Heart right ventricle (tissue), 16 donors: ENCODE measurements at places on chromosomes 4 and X.

DNA sequence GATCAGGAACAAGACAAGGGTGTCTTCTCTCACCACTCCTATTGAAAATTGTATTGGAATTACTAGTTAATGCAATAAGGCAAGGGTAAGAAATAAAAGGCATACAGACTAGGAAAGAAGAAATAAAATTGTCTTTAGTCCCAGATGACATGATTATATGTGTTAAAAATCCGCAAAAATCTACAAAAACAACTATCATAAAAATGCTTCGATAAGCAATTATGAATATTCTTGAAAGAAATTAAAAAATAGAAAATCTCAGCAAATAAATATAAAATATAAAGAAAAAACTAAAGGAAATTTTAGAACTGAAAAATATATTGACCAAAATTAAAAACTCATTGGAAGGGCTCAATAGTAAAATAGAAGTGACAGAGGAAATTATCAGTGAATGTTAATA, 243.3 kb downstream of the ZNF674 start:
- no peaks in the 10 kb centered on the region for H3K36me3 ChIP-seq
- no peak overlapping the region for H3K27ac ChIP-seq
- no peak overlapping the region for H3K4me3 ChIP-seq
- H3K4me1 ChIP-seq: no peaks in the 10 kb centered on the region

DNA sequence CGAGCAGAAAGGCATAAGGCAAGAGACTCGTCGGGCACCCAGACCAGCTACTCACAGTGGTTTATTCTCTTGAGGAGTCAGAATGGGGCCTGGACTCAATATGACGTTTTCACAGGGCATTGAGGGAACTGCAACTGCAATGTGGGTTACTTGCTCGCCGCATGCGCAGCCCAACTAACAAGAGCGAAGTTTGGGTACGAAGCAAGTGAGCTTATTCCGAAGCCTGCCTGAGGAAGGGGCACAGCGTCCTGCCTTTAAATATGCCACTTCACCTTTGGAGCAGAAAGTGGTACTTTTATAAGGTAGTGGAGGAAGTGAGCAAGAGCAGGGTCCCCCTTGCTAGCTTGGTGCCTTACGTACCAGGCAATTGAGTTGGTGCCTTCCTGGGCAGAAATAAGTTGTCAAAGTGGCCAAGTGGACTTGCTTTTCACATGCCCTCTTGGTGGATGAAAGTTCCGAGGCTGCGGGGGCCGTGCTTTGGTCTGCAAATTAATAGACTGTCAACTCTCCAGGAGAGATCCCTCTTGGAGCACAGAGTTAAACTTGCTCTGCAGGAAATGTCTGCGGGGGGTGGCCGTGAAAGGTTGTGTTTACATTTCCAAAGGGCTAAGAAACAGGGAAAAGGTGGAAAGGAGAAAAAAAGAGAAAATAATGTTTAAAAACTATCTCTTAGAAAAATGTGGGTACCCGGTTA, 480.4 kb downstream of the TRIML1 start:
- no peak overlapping the region for H3K4me3 ChIP-seq
- DNase-seq: no peak
- H3K36me3 ChIP-seq: no peaks in the 10 kb centered on the region

DNA sequence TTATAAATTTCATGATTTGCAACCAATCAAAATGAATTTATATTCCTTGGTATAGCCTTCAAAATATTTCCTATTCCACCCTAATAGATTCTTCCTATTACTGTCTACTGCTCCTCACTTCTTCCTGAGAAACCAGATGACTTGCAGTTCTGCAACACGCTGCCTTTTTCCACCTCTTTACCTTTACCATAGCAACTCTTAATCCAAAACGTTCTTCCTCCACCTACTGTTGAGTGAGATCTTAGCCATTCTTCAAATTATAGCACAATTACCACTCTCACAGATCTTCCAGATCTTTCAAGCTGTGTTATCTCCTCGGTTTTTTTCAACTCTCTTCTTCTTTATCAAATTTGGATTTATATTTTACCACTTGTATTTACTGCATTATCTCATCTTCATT, 289.8 kb downstream of the ADGRL3 start:
- H3K4me3 ChIP-seq: no peak overlapping the region
- no peaks in the 10 kb centered on the region for H3K27me3 ChIP-seq
- no peaks in the 10 kb centered on the region for H3K4me1 ChIP-seq
- H3K36me3 ChIP-seq: no peaks in the 10 kb centered on the region

DNA sequence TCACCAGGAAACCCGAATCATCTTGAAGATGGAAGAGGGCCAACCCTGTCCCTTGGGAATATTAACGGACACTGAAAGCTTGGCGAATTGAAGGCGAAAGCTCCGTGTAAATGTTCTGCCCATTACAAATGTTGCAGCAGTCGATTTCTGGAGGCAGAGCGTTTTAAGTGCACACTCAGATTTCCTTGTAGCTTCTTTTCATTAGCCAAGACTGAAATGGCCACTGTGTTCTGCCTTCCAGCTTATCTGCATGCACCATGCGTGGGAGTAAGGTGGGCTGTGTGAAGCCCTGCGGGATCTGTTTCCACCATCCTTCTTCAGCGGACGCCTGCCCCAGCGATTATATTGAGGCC, 1.3 kb downstream of the SMIM20 start:
- H3K4me1 ChIP-seq: peaks cover 19% of the 10 kb centered on the region
- peak overlapping the region; percentile 83 for H3K4me3 ChIP-seq
- H3K27ac ChIP-seq: peak overlapping the region; percentile 71
- no peak for DNase-seq

DNA sequence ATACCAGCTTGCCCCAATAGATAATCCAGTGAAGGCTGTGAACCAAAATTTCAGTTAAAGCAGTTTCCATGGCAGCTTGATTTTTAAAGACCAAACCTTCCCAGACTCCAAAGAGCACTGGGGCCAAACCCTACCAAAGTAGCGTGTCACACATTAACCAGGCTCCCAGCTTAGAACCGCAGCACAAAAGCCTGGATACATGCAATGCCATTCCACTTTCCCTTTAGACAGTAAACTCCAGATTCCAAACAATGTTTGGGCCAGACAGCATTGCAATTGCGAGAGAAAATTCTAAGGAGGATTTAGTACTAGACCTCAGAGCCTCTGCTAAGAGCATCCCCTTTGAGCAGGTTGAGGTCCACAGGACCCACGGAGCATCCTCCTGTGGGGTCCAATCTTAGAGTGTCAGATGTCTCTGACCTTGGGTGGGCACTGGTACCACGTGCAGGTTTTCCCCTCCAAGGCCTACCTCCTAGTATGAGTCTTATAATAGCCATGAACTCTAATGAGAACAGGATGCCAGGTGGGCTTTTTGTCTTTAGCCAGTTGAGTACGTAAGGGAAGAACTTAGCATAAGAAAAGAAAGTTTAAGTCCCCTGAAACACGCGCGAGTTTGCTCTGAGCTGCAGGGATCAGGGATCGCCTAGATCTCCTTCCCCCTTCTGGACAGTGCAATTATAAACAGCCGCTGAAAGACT, 38.8 kb downstream of the MGARP start:
- no peaks in the 10 kb centered on the region for H3K36me3 ChIP-seq
- H3K4me3 ChIP-seq: no peak overlapping the region
- no peak overlapping the region for H3K27ac ChIP-seq
- H3K27me3 ChIP-seq: no peaks in the 10 kb centered on the region
- no peaks in the 10 kb centered on the region for H3K4me1 ChIP-seq

DNA sequence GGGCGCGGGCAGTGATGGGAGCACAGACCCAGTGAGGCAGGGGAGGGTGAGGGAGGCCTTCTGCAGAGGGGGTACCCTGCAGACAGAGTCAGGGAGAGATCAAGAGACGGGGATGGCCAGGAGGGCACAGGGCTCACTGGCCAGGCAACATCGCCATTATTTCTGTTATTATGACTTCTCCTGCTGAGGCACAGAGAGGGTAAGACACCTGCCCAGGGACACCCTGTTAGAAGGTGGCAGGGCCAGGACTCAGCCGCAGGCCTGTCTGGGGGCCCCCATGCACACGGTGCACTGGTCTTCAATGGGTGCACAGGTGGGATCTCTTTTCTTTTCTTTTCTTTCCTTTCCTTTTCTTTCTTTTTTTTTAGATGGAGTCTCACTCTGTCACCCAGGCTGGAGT, 15.8 kb downstream of the BLOC1S4 start:
- H3K36me3 ChIP-seq: no peaks in the 10 kb centered on the region
- H3K4me3 ChIP-seq: no peak overlapping the region
- H3K4me1 ChIP-seq: peaks cover 8% of the 10 kb centered on the region
- no peak for DNase-seq
- no peaks in the 10 kb centered on the region for H3K27me3 ChIP-seq
